Fibroblast of skin of left biceps (primary cell): ENCODE measurements at places on chromosomes 11 and 22.

GRCh38 chr11:70532066-70532440, 133.7 kb downstream of the CTTN start:
- no peak for DNase-seq

- no peak for DNase-seq
Observed at GRCh38 chr11:2807025-2807681, 78.4 kb downstream of the CDKN1C start.

DNA sequence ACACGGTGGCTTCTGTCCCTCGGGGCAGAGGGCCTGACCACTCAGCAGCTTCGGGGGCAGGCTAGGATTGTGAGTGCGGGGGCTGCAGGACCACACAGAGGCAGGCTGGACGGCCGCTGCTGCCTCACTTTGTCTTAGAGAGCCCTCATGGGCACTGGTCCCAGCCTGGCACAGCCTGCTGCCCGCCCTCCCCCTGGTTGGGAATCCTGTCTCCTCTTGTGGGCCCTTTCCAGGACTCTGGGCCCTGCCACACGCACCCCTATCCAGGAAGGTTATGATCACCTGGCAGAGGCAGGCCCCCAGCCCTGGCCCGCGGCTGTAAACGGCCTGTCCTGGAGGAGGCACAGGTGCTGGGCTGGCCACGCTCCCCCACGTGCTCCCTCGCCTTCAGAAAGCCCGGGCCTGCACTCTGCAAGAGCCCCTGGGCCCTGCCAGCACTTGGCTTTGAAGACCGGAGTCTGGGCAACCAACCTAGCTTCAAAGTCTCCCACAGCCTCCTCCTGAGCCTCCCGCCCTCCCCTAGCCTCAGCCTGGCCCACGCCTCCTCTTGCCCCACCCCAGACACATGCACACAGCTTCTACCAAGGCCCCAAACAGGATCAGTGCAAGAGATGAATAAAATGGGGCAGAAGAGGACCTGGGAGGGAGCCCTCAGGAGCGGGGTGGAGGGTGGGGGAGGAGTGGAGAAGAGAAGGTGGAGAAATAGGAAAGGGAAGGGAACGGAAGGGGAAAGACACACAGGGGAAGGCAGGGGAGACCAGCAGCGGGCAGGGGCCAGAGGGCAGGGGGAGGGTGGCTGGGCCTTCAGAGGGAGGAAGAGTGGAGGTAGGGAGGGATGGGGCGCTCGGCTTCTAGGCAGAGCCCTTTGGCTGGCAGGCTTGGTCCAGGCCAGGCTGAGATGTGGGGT, 31.0 kb downstream of the SYT7 start:
- DNase-seq: no peak

DNA sequence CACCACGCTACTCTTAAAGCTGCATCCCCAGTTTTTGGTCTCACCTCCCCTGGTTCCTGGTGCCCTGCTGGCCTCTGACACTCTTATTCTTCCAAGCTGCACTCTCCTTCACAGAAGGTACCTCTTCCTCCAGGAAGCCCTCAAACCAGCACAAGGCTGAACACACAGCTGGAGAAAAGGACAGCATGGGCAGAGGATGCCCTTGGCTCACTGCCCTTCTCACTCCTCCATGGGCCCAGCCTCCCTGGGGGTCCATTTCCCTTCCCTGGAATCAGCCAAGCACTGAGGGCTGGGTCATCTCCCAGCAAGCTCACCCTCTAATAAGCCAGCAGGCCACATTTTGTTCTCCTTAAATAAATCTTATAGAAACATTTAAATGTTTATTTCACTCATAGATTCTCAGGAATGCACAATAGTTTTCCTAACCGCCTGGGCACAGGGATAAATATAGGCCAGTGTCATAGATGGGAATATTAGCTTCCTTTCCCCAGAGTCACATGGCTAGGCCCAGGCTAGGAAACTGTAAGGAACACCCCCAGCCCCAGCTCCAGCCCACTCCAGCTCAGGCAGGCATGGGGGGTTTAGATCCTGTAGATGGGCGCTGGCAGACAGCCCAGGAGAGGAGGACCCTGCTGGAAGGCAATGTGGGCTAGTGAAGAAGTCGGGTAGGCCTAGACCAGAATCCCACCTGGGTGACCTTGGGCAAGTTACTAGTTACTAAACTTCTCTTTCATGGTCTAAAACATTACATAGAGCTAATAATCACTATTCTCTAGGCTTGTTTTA, 51.5 kb downstream of the IRAG1 start:
- no peak for DNase-seq

GRCh38 chr11:46278387-46279125, 1.1 kb downstream of the CREB3L1 start:
- DNase-seq: no peak

- peak; percentile 17 for DNase-seq
Observed at GRCh38 chr11:123707606-123708205, 33.8 kb downstream of the ZNF202 start.

- DNase-seq: no peak
Observed at GRCh38 chr11:69694781-69695180, 9.0 kb downstream of the FGF19 start.

DNA sequence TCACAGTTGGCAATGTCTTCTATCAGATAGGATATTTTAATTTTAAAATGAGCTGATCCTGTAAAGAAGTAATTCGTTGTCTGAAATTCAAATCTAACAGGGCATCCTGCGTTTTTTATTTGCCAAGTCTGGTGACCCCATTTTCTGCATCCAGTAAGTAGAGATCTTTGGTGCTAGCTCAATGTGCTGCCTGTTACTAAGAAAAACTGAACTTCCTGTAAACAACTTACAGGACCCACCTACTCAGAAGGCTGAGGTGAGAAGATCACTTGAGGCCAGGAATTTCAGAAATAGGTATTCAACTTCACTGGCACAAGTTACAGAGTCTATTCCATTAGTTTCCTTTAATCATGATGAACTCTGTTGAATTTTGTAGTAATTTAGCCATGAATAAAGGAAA, 4.0 kb downstream of the ARL14EP start:
- no peak for DNase-seq

- DNase-seq: no peak
Observed at GRCh38 chr22:47802421-47802820, 1040.0 kb downstream of the TBC1D22A start.

GRCh38 chr11:112605093-112605666, 344.5 kb upstream of the PLET1 start:
- no peak for DNase-seq

GRCh38 chr11:64793271-64794160, 9.5 kb downstream of the MAP4K2 start:
- DNase-seq: no peak

- no peak for DNase-seq
Observed at GRCh38 chr11:101321222-101321621, 191.6 kb upstream of the PGR start.

- no peak for DNase-seq
Observed at GRCh38 chr22:41369424-41369745, 12.4 kb upstream of the TEF start.

DNA sequence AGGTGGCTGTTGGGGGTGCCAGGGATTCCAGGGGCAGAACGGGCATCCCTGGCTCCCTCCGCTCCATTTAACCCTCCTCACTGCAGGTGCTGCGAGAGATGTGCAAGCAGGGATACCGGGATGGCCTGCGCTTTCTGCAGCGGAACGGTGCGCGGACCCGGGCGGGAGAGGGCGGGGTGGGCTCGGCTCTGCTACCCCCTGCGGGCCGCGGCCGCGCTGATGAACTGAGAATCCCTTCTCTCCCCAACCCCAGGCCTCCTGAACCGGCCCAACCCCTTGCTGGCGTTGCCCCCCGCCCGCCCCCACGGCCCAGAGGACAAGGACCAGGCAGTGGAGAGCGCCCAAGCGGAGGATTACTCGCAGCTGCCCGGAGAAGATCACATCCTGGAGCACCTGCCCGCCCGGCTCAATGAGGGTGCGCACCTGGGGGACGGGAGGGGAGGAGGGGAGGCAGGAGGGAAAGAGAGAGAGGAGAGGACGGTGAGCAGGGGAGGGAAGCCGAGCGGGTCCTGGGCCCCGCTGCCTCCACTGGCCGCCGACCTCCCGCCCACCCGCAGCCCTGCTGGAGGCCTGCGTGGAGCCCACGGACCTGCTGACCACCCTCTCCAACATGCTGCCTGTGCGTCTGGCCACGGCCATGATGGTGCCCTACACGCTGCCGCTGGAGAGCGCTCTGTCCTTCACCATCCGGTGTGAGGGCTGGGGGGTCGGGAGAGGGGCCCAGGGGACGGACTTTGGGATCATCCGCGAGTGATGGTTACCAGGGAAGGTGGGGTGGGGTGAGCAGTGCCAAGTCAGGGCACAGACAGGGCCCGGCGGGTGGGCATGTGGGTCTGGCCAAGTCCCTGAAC, 4.1 kb upstream of the CRACR2B start:
- DNase-seq: no peak

- no peak for DNase-seq
Observed at GRCh38 chr11:63918507-63919191, 1.7 kb upstream of the RCOR2 start.

DNA sequence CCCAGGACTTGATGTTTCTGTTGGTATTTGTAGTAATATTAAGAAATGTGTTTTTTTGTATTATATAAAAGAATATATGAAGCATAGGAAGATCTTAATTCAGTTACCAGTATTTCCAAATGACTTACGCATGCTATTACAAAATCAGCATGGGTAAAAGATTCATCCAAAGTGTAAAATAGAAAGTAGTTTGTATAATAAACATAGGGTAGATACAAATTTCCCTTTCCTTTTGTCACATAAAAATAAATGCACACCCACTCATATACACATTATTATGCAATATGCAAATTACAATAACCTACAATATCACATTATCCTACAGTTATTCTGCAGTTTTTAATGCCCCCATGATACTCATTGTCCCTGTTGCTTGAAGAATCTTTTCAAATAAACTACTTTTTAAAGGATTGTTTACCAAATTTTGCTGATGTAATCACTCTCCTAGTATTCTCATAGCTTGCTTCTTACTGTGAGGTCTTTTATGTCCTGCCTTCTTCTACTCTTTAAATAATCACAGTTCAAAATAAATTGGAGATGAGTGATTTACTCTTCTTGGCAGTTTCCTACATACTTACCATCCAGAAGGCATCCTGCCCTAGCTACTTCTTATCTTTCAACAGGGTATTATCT, 244.0 kb downstream of the CASP12 start:
- DNase-seq: no peak

GRCh38 chr22:21582801-21583740, 15.6 kb downstream of the UBE2L3 start:
- no peak for DNase-seq

DNA sequence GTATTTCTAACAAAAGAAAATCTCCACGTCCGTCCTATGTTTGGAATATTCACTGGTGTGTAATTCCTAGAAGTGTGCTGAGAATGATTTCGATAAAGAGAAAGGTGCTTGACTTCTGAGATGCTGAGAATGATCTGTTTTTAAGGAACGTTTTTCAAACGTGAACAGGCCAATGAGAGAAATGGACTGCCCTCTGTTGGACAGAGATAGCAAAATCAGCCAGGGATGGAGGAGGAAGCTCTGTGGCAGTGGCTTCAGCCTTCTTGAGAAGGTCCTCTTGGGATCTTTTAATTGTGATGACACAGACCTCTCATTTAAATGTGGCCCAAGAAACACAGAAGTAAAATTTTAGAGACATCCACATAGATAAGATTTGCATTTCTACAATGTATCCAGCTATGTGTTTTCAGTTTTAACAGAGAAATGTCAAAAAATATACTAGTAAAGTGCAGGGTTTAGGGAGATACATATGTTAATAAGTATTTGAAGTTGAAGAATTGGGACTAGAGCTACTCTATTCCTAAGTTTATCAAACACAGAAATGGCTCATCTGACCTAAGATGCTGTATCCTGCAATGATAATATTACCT, 84.0 kb upstream of the RCN1 start:
- no peak for DNase-seq

DNA sequence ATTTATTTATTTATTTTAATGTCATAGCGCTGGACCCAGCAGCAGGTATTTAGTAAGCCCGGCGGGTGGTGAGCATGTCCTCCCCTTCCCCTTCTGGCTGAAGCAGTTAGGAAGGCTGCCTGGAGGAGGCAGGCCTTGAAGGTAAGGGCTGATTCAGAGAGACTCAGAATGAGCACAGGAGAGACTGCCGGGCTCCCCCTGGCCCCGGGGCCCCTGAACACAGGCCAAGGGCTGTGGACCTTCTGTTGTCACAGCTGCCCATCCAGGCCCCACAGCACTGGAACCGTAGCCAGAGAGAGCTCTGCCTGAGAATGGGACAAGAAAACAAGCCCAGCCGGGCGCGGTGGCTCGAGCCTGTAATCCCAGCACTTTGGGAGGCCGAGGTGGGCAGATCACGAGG, 52.8 kb downstream of the KCNJ4 start:
- no peak for DNase-seq

GRCh38 chr11:85407648-85408047, 219.5 kb downstream of the DLG2 start:
- no peak for DNase-seq

DNA sequence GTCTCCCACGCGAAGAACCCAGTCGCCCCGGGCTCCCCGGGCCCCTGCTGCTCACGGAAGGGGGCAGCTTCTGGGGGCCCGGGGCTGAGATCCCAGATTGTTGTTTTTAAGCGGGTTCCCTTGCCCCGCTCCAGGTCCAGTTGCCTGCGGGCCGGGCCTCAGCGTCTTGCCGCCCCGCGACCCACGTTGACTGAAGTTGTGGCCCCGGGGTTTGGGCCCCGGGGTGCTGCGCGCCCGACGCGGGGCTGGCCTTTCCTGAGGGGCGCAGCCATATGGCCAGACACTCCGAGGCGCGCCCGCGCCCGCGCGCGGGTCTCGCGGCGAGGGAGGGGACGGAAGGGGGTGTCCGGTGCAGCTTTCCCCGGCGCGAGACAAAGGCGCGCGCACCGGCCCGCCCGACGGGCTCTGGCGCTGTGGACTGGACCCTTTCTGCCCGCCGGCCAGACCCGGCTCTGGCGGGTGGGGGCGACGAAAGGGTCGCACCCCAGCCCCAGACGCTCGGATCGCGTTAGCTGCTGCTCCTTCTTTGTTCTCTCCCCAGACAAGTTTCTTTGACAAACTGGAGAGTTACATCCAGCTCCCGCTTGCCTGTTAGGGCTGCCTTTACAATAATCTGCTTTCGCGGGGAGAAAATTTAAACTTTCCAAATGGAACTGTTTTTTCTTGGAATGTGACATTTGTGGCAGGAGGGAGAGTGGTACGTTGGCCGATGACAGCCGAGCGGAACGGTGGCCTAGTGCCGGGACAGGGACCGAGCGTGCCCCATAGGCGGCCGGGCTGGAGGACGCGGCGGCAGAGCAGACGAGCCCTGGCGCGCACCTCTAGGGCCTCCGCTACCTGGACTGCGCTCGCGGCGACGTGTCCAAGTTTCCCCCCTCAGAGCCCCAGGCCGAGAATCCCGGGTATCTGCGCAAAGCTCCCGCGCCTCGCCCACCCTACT, 716 bp downstream of the AMOTL1 start:
- DNase-seq: no peak
